ENCODE measurements at places on chromosomes 11 and 22.

- DNase-seq: no peak
Observed at GRCh38 chr11:94396282-94396681, 4.9 kb downstream of the GPR83 start.

DNA sequence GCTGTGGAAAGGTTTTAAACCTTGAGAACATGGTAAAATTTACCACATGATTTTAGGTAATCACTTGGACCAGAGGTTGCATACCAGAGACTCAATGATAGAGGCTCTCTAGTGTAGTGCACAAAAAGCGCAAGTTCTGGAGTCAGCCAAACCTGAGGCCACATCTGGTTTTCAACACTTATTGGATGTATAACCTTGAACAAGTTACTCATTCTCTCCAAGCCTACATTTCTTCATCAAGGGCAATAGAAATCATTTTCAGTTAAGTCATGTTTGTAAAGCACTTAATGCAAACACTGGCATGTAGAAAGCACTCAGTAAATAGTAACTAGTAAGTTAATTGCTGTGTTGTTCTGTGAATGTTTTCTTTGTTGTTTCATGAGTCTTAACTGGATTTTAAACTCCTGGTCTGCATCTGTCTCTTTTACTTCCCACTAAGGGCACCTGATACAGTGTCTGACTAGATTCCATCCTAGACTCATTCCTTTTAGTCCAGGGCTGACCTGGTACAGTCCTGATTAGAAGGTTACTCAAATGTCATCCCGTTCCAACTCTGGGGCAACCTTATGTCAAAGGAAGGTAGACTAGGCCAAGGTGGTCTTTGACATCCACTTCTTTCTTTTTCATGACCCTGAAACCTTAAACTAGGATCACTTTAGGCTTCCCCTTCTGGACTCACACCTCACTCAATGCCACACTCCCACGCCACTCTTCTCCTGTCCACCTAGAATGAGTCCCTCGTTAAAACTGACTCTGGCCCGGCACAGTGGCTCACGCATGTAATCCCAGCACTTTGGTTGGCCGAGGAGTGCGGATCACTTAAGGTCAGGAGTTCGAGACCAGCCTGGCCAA lies 34.5 kb upstream of the EED start:
- no peak for DNase-seq

GRCh38 chr22:48431014-48431413 lies 1396.7 kb downstream of the BRD1 start:
- no peak for DNase-seq

DNA sequence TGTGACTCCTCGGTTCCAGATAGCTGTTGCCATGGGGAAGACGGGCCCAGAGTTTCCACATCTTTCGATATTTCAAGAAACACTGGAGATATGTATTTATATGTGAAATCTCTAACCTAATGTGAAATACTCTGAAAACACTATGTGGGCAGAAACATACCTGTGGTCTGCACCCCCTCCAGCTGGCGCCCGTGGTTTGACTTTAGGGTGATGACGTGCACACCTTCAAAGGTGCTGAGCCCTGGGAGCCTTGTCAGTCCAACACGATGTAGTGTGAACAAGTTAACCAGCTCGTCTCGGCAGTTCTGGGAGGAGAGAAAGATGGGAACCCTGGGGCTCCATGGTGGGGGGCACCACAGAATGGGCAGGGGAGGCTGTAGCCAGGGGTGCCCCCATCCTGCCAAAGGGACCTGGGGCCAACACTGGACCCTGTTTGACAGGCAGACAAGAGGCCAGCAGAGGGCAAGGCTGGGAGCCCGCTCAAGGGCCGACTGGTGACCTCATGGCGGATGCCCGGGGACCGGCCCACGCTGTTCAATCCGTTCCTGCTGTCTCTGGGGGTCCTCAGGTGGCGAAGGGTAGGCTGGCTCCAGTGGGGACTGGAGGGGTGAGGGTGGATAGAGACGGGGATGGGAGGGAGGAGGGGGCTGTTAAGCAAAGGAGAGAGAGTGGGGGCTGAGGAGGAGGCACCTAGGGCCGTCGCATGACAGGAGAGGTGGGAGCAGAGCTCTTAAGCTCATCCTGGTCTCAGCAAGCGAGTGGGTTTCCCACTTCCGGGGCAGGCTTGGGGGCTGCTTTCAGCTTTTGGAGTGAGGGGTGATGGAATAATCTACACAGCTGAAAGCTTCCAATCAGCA lies 43.8 kb downstream of the TRIOBP start:
- DNase-seq: no peak

- no peak for DNase-seq
Observed at GRCh38 chr11:78310500-78310909, 107.1 kb downstream of the GAB2 start.

GRCh38 chr22:22479999-22480532 lies 28.5 kb downstream of the ZNF280B start:
- no peak for DNase-seq

DNA sequence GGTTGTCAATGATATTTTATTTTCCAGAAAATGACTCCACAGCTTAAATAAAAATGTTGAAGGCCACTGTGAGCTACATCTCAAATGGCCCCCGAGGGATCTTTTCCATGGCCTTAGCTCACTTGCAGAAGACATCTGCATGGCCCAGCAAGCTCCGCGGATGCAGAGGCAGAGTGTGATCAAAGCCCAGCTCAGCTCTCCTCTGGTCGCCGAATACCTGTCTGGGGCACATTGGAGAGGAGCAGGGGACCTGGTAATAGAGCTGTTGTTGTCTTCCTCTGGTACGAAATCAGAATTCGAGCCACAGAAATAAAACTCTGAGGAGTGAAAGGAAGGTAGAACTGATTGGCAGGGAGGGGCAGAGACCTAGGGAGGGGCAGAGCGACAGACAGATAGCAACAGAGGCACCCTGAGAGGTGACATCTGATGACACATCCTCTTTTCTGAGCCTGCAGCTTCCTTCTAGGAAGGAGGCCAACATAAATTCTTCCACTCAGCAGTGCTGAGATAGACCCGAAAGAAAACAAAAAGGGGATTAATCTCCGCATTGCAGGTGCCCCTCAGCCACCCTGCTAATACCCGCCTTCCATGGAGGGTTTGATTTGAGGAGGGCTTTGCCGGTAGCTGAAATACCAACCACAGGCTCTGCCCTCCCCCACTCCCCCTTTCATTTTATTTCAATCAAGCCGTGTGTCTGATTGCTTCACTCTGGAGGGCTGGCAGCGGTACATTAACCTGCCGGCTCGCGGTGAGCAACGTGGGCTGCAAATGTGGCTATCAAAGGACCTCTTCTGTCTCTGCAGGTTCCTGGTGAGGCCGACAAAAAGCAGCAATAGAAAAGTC lies 759.4 kb downstream of the OPCML start:
- no peak for DNase-seq

DNA sequence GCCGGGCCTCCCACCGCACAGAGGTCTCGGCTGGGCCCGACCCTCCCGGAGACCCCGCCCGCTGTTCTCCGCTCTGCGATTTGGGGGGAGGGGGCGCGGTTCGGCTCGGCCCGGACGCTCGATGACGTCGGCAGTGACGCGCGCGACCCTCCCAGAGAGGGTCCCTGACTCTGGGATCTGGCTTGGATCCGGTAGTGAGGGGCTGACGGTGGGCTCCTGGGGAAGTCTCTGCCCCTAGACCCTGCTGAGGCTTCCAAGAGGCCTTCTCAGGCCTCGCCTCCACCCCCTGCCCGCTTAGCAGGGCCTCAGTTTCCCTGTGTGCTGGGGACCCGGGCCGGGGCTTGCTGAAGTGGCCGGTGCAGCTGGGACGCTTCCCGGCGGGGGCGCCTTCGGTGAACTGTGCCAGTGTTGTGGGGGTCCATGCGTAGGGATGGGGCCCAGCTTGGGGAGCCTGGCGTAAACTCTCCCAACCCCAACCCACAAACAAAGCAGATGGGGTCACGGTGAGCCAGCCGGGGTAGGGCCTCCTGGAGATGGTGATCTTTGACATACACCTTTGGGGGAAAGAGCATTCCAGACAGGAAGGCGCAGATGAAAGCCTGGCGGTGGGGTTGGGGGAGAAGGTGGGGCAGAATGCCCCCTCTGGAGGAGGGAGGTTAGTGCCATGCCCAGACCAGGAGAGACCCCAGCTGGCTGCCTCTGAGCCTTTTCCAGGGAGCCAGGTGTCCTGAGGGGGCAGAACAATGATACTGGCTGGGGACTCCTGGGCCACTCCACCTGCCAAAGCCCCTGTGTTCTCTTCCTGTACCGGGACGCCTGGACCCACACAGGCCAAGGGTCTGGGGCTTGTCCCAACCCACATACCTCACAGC lies 1.0 kb downstream of the B4GALNT4 start:
- no peak for DNase-seq

- DNase-seq: no peak
Observed at GRCh38 chr11:122360875-122361274, 244.9 kb upstream of the BLID start.

DNA sequence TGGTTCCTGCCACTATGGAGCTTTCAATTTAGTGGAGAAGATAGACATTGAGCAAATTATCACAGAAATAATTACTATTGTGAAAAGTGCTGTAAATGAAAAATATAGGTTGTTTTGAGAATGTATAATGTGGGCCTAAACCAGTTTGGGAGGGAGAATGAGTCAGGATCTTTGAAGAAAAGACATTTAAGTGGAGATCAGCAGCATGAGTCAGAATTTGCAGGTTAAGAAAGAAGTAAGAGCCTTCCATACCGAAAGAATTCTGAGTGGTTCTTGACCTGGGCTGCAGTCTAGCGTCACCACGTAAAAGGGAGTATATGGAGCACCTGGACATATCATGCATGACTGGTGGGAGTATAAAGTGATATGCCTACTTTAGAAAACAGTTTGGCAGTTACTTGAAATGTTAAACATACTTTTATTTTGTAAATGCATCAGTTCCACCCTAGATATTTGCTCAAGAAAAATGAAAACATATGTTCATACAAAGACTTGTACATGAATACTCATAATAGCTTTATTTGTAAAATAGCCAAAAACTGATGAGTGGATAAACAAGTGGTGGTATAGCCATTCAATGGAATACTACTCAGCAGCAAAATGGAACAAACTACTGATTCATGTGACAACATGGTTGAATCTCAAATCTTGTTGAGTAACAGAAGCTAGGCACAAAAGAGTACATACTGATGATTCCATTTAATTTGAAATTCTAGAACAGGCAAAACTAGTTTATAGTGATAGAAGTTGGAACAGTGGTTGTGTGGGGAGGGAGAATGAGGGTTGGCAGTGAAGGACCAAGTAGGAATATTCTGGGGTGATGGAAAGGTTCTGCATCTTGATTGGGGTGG lies 99.2 kb downstream of the STIM1 start:
- DNase-seq: peak; percentile 18

DNA sequence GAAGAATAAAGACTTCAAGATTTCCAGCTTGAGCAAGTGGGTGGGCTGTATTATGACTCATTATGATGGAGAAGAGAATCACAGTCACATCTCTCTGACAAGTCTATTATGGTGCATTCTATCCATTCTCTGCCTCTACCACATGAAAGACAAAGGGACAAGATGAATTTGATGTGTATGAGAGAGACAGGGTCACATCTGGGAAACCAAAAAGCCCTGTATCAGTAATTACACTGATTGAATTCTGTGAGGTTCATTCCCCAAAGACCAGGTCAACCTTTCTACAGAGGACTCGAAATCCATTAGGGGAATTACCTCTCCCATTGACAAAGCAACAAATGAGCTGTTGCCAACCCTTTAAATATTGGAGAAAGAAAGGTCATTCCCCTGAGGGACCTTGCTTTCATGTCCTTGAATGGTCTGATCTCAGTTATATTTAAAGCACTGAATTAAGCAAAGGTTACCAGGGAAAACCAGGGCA lies 109.6 kb downstream of the USP35 start:
- DNase-seq: no peak

- no peak for DNase-seq
Observed at GRCh38 chr11:16178273-16178672, 178.1 kb downstream of the SOX6 start.

DNA sequence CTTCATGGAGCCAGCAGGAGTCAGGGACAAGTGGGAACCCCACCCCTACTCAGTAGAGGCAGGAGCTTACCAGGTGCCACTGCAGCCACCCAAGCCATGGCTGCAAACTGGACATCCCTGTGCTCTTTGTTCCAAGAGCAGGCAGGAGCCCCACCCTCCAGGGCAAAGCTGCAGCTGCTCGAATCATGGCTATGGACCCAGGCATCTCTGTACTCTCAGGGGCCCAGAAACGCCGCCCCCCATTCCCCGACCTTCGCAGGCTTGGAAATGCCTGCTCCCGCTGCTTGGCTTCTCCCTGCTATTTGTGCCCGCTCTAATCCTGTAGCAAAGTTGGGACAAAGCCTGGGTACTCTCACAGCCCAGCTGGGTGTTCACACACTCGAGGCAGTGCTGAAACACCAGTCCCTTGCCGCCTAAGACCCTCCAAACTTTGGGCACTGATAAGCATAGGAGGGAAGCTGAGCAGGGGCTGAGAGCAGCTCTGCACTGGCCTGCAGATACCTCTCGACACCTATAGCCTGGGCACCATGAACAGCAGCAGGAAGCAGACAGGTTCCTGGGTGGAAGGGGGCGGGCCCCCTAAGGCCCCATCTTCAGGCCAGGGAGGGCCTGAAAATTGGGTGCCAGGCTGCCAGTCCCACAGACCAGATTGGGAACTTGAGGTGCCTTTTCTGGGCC lies 402.4 kb downstream of the LRRC4C start:
- DNase-seq: no peak

- peak; percentile 93 for DNase-seq
Observed at GRCh38 chr11:27933992-27934829, 173.7 kb downstream of the KIF18A start.

- no peak for DNase-seq
Observed at GRCh38 chr11:47915374-47915773, 65.0 kb upstream of the PTPRJ start.

DNA sequence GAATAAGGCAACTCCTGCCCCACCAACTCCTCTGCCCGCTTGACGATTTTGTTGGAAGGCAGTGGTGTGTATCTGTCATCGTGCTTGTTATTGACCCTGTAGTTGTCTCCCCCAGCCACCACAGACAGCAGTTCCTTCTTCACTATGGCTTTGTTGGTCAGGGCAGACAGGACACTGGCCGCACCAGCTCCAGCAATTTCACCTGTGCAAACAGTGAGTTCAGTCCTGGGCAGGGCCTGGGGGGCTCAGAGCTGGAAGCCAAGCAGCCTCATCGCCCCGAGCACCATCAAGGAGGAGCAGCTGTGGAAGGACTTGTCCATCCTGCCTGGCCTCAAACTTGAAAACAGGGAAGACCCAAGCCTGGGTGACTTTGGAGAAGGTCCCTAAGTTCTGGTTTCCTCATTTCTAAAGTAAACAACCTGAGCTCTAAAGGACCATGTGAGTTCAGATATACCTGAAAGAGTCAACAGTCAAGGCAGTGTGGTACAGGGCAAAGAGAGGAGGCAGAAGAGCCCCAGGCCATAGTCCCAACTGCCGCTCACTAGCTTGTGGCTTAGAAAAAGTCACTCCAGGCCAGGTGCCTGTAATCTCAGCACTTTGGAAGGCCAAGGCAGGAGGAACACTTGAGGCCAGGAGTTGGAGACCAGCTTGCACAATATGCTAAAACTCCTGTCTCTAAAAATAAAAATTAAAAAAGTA lies 4.6 kb downstream of the PLAAT2 start:
- no peak for DNase-seq

DNA sequence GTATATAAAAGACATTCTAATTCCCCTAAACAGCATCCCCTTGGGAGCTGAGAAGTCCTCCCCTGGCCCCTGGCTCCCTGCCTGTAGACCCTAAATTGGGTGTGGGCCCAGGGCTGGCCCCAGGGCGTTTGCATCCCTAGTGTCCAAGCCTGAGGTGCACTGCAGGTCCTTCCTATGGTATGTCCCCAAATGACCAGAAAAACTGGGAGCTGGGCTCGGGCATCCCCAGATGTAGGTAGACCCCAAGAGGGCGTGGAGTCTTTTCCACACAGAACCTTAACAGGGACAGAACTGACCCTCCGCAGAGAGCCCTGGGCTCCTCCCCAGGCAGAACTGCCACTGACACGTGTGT lies 782 bp upstream of the OSBPL5 start:
- peak; percentile 1 for DNase-seq

- DNase-seq: no peak
Observed at GRCh38 chr22:37324340-37325038, 42.2 kb downstream of the CYTH4 start.
